Smooth muscle cell of trachea (primary cell): ENCODE measurements at places on chromosomes 3 and 15. TPM values are rescaled to one million over a fixed set of nuclear protein-coding genes. Genes with fewer than 3 reads are reported as not detected.

Gene IDH2
- total RNA-seq = 48.8 and 66.0 TPM in 2 replicates

Gene ZPLD1
- total RNA-seq = not detected in 2 replicates

Gene LSG1
- total RNA-seq = 22.0 and 32.3 TPM in 2 replicates

Gene HACD3
- total RNA-seq = 97.1 and 105 TPM in 2 replicates

Gene CNTN6
- total RNA-seq = under 0.01 TPM in 1 of 2 replicates, not detected in the other

Gene TAGLN3
- 0.87 and 0.99 TPM in 2 replicates for total RNA-seq

Gene NMB
- 3.6 and 6.8 TPM in 2 replicates for total RNA-seq

Gene CDV3
- total RNA-seq = 147 and 175 TPM in 2 replicates

Gene SLC15A2
- total RNA-seq = under 0.01 and 0.50 TPM in 2 replicates

Gene CCDC39
- total RNA-seq = 0.15 and 0.17 TPM in 2 replicates

Gene SNX22
- total RNA-seq = 0.50 and 0.58 TPM in 2 replicates

Gene RPS17
- total RNA-seq = 1,023 and 1,497 TPM in 2 replicates

Gene CTXND1
- under 0.01 TPM in 1 of 2 replicates, not detected in the other for total RNA-seq

Gene SKIC8
- total RNA-seq = 54.9 and 105 TPM in 2 replicates

Gene SKOR1
- total RNA-seq = 0.15 and 0.17 TPM in 2 replicates

Gene MBD4
- total RNA-seq = 20.2 and 23.0 TPM in 2 replicates

Gene LRRIQ4
- not detected in 2 replicates for total RNA-seq

Gene NUP210
- under 0.01 TPM in 2 replicates for total RNA-seq

Gene ARPP21
- total RNA-seq = not detected in 2 replicates

Gene GOLGA6D
- 0.17 TPM in 1 of 2 replicates, not detected in the other for total RNA-seq

Gene LMAN1L
- total RNA-seq = 0.15 TPM in 1 of 2 replicates, not detected in the other

Gene SLC6A6
- total RNA-seq = 11.4 and 14.8 TPM in 2 replicates

Gene NR2E3
- total RNA-seq = 0.29 TPM in 1 of 2 replicates, not detected in the other

Gene CAMK2N2
- not detected in 2 replicates for total RNA-seq

Gene WDR93
- not detected in 2 replicates for total RNA-seq

Gene GUCA1C
- not detected in 2 replicates for total RNA-seq

Gene CADPS
- 3.8 and 7.4 TPM in 2 replicates for total RNA-seq

Gene KNL1
- 1.2 and 28.2 TPM in 2 replicates for total RNA-seq

Gene HRG
- total RNA-seq = not detected in 2 replicates

Gene NEO1
- 16.1 and 17.2 TPM in 2 replicates for total RNA-seq

Gene POMGNT2
- 13.2 and 32.4 TPM in 2 replicates for total RNA-seq

Gene RASGRF1
- under 0.01 TPM in 1 of 2 replicates, not detected in the other for total RNA-seq

Gene ADAMTS17
- 0.15 and 0.17 TPM in 2 replicates for total RNA-seq

Gene CHST2
- 7.6 and 8.3 TPM in 2 replicates for total RNA-seq

Gene LRRK1
- 23.9 and 28.0 TPM in 2 replicates for total RNA-seq

Gene EIF2A
- total RNA-seq = 215 and 278 TPM in 2 replicates

Gene SI
- total RNA-seq = not detected in 2 replicates

Gene CSPG4
- 130 and 133 TPM in 2 replicates for total RNA-seq
